ENCODE measurements at places on chromosomes 13 and 19.

GRCh38 chr19:16625163-16625958 lies 2.6 kb downstream of the MED26 start:
- DNase-seq, result no peak

DNA sequence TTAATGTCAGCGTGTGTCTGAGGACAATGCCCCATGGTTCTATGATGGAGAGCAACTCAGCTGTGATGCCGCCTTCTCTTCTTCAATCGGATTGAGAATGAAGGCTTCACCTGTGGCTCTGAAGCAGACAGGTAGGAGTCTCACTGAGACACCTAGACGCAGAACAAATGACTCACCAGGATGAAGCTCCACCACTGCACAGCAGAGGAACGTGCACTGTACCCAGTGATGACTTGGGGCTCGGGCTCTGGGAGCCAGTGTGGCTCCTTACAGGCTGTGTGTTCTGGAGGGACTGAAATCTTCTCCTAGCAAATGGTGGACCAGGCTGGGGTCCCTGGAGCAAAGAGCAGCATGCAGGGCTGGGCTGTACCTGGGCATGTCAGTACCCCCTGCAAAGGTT lies 44.0 kb downstream of the CCDC70 start:
- DNase-seq, result no peak

GRCh38 chr19:8481201-8481600 lies 21.2 kb downstream of the PRAM1 start:
- DNase-seq, result no peak

GRCh38 chr19:11420429-11421370 lies 1.6 kb upstream of the RGL3 start:
- DNase-seq, result no peak

GRCh38 chr19:47512183-47512947 lies 2.5 kb downstream of the NAPA start:
- no peak for DNase-seq

- DNase-seq, result no peak
These were observed 5.3 kb downstream of the SAMD4B start for GRCh38 chr19:39347332-39348164.
